ENCODE measurements at places on chromosomes 16 and 17.

GRCh38 chr17:56173958-56174835 lies 20.9 kb downstream of the ANKFN1 start:
- no peak for DNase-seq

DNA sequence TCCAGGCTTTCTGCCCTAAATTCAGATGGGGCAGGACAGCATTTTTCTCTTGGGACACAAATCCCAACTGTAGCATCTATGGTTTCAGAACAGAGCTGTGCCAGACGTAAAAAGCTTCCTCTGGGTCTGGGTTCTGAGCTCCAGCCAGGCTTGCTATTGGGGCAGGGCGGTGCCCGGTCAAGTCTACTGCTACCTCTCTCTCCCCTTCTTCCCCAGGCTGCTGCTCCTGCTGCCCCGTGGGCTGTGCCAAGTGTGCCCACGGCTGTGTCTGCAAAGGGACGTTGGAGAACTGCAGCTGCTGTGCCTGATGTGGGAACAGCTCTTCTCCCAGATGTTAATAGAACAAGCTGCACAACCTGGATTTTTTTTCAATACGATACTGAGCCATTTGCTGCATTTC lies 1.1 kb downstream of the MT1M start:
- no peak for DNase-seq

DNA sequence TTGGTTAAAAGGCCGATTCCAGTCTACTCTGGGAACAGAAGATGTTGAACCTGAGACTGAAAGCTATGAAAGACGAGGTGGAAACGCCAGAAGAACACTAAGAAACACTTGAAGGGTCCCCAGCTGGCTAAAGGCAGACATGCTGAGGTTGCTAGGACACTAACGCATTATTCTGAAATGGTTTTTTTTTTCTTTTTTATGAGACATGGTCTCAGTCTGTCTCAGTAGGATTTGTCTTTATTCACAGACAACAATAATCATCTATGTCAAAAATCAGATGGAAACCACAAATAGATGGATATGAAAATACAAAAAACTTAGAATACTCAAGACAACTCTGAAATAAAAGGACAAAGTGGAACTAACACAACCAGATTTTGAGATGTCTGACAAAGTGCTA lies 35.0 kb upstream of the RASD1 start:
- DNase-seq: no peak

DNA sequence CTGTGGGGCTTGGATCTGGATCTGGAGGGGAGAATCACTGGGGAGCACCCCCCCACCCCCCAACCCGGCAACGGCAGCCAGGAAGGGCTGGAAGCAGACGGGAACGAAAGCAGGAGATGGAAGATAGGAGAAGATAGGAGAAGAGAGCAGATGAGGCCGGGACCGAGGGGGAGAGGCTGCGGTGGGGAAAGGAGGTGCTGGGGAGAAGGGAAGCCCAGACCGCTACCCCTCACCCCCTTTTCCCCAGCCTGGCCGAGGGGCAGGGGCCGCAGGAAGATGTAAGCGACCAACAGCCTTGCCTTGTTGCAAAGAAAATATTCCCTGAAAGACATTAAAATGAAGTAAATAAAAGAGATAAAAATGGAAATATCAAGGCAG lies 26.8 kb upstream of the CBFA2T3 start:
- DNase-seq: no peak

GRCh38 chr17:21007646-21008045 lies 35.2 kb downstream of the USP22 start:
- no peak for DNase-seq

- DNase-seq: no peak
These were observed 17.0 kb downstream of the SOST start for GRCh38 chr17:43741636-43742035.

DNA sequence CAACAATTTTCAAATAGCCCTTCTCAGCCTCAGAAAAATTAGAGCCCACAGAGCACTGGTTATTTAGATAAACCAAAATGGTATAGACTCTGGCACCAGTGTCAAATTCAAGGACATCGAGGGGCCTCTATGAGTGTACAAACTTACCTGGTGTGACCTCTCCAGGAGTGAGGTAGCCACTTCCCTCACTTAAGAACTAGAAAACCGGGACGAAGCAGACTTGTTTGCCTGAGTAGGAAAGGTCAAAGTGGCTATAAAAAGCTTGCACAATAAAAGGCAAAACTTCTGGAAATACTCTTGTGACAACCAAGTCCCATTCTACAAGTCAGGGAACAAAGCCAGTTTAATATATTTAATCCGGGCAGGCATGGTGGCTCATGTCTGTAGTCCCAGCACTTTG lies 39.2 kb upstream of the PRSS54 start:
- DNase-seq: no peak

DNA sequence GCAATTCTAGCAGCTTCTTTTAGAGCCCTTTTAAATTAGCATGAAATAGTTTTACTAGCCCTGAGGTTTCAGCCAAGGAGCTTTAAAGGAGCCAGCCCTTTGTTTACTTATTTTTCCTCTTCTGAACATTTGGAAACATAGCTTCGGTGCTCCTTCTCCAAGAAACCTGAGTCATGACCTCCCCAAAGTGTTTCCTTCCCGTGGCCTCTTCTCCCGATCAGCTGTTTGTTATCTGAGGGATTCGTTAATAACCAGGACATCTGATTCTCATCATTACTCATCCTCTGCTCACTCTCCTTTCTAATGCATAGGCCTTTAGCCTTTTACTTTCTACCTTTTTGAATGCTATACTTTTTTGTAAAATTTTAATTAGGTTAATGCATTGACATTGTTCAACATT lies 204.5 kb downstream of the WWOX start:
- no peak for DNase-seq

- DNase-seq: no peak
These were observed 9.3 kb upstream of the RNF135 start for GRCh38 chr17:30961209-30962188.

DNA sequence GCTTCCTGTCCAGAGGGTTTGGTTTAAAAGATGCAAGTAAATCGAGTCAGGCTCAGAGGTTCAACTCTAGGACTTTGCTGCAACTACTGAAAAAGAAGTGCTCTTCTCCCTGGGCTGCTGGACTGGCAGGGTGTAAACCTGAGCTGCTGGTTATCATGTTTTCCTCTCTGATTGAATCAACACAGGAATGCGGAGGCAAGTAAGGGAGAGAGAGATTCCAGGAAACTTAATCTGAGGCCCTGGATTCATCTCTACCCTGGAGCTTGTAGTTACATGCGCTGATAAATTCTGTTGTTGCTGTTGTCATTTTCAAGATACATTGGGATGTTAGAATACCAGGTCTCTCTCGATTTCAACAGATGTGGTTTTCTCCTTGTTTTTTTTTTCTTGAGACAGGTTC lies 8.2 kb upstream of the HS3ST3A1 start:
- peak; percentile 49 for DNase-seq

DNA sequence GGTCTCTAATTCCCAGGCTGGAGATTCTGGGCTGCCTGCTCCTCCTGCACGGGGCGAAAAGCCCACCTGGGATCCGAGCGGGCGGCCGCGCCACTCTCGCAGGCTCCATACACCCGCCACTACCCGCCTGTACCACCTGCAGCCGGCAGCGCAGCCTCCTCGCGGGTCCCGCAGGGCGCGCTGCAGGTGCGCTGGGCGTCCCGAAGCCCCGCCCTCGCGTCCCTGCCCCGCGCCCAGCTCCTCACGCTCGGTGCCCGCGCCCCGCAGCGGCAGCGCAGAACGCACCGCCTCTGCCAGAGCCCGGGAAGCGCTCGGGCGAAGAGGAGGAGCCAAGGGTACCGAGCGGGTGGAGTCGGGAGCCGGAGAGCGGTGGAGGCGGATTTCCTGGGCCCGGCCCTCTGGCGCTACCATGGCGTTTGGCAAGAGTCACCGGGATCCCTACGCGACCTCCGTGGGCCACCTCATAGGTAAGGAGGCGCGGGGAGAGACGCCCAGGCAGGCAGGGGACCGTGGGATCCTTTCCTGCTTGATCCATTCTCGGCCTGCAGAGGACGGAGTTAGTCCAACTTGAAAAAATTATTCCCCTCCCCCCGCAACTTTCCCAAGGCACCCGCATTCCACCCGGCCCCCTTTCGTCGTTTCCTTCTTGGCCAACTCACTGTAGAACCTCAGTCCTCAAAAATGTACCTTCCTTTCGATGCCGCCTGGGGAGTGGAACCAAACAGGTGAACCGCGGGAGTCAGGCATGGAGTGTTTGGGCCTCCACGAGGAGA lies at the start of gene TOM1L1:
TOM1L1 (plus strand) TSS at position 396 of the 773 bp plus-strand sequence; CDS start at position 410, 14 bp downstream.
- DNase-seq: peak; percentile 29

DNA sequence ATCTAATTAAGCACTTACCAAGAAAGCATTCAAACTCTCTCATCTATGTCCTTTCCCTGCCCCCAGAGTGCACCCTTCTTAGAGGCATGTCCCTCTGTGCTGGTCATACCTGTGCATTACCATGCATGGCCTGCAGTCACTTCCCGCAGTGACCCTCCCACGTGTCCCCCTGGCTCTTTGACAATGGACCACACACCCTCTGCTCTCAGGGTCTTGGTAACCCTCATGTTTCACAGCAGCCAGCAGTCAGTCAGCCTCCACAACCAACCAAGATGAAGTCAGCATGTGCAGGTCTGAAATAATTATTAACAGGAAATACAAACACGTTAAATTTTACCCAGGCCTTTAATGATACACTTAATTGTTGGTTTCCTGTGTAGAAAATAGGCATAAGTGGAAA lies 10.1 kb downstream of the KRT33A start:
- DNase-seq: no peak

DNA sequence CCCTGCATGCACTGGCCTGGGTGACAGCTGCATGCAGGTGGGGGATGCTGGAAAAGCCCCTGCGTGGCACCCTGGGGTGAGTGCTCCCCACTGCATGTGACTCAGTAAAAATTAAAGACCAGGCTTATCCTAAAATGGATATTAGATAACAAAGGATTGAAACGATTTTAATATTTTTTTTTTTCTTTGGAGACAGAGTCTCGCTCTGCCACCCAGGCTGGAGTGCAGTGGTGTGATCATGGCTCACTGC lies 334.9 kb downstream of the C16orf95 start:
- DNase-seq: no peak

DNA sequence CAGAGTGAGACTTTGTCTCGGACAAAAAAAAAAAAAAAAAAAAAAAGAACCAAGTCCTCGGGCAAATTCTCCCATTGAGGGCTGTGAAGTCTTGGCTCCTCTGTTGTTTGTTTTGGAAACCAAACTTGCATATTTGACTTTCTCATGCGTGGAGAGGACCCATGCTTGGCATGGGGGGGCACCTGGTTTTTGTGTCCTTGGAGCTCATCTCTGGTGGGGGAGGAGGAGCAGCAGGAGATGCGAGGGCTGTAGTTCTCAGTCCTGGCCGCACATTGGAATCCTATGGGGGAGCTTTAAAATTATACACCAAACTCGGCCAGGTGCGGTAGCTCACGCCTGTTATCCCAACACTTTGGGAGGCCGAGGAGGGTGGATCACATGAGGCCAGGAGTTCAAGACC lies 74.5 kb downstream of the ABCC6 start:
- DNase-seq: no peak

DNA sequence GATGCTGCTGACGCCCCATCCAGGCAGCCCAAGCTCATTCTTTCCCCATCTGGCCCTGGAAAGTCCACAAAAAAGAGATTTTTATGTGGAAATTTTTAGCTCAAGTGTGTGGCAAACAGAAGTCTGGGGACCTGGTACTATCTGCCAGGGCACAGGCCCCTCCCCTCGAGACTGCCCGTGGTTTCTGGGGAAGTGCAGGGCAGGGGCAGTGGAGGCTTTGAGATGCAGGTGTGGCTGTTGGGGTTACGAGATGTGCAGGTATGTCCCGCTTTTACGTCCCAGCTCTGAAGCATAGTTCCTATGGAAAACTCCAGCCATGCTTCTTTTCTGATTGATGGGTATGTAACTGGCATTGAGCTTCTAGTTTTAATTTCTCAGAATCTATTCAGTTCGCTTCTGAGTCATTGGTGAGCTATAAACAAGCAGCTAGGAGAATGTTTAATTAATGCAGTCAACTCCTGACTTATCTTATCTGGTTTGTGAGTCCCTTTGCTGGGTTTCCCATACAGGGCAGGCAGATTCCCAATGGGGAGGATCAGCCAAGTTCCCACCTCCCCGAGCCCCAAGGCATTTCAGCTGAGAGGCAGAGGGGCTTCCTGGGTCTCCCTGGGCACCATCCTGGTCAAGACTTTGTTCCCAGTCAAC lies 16.2 kb downstream of the TBX4 start:
- no peak for DNase-seq
